ENCODE measurements at places on chromosomes 5 and 9.

DNA sequence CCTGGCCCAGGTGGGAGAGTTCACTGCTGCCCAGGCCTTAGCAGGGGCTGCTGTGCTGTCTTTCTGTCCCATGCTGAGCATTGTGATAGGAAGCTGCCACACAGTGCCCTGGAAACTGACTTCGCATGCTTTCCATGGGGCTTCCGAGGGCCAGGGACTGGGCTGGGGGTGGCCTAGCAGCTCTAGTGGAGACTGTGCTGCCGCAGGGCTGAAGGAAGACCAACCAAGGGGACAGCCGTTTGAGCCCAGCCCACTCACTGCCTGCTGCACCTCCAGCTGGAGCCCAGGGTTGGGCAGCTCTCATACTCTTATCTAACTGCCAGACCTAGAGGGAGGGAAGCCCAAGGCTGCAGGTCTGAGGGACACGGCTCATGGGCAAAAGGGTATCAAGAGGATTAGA lies 79.2 kb downstream of the RGS3 start:
- no peak for DNase-seq

GRCh38 chr9:4118666-4119065 lies 181.2 kb downstream of the GLIS3 start:
- no peak for DNase-seq

DNA sequence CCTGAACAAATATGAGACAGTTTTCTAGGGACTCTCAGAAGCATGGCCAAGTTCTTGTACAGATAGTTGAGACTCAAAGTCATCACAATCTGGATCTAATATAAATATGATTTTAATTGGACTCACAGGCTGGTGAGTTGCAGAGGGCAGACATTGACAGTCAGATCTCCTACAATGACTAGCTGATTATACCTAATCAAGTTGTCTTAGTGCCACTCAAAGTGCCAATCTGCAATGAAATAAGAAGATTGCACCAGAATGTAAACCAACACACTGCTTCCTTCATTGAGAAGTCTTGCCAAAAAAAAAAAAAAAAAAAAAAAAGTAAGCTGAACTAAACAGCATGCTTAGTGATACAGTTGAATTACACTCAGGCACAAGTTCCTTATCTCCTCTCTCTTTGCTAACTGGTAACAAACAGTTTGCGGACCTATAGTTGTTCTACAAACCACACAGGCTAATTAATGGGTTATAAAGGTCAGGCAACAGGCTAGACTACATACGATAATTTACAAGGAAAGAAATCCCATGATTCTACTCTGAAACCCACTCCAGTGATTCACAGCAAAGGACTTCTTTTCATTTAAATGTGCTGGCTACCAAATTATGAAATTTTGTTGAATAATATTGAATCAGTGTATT lies 107.3 kb upstream of the NIPBL start:
- no peak for DNase-seq

GRCh38 chr9:81637276-81637675 lies 52.1 kb downstream of the TLE1 start:
- DNase-seq: no peak

- DNase-seq: no peak
These were observed 262.9 kb downstream of the ARRDC3 start for GRCh38 chr5:91119981-91120850.

- no peak for DNase-seq
These were observed 268.6 kb downstream of the NR3C1 start for GRCh38 chr5:143134900-143135299.

DNA sequence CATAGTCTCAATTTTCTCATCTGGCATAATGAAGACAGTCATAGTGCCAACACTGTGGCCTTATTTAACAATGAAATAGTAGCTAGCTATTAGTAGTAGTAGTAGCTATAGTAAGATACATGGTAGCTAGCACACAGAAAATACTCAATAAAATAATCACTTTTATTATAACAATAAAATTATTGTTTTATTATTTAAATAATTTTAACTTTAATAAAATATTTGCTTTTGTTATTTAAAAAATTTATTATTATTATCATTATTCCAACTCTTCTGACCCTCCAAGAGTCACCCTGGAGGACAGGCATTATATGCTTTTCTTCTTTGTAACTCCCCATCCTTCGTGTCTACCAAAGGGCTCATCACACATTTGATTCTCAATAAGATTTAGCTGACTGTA lies 252.1 kb downstream of the TRIM32 start:
- DNase-seq: no peak

Data from activated CD4-positive, alpha-beta T cell treated with anti-CD3 and anti-CD28 coated beads for 36 hours (primary cell).